Bronchial epithelial cell (primary cell): ENCODE measurements at places on chromosomes 16 and 17. TPM values are rescaled to one million over a fixed set of nuclear protein-coding genes. Genes with fewer than 3 reads are reported as not detected.

Gene PLD6
- total RNA-seq = 3.7 and 4.0 TPM in 2 replicates

Gene ELMO3
- 25.6 and 44.0 TPM in 2 replicates for total RNA-seq

Gene UBE2O
- total RNA-seq = 15.8 and 21.8 TPM in 2 replicates

Gene KDM8
- 1.7 and 1.8 TPM in 2 replicates for total RNA-seq

Gene PRAC1
- not detected in 2 replicates for total RNA-seq

Gene OSGIN1
- total RNA-seq = 1.1 and 1.8 TPM in 2 replicates

Gene NPIPB13
- 0.64 and 1.1 TPM in 2 replicates for total RNA-seq

Gene SLC5A11
- total RNA-seq = not detected in 2 replicates

Gene KAT8
- 34.1 and 54.5 TPM in 2 replicates for total RNA-seq

Gene KRTAP4-1
- not detected in 2 replicates for total RNA-seq

Gene GRIN2C
- under 0.01 and 0.13 TPM in 2 replicates for total RNA-seq

Gene PLEKHH3
- total RNA-seq = 15.3 and 26.9 TPM in 2 replicates

Gene PIGL
- 30.6 and 31.1 TPM in 2 replicates for total RNA-seq

Gene CES5A
- total RNA-seq = not detected in 2 replicates

Gene ENDOV
- 19.5 and 20.6 TPM in 2 replicates for total RNA-seq

Gene PRKCB
- total RNA-seq = not detected in 2 replicates

Gene NACA2
- not detected in 2 replicates for total RNA-seq
